ENCODE measurements at places on chromosomes 2 and 18. TPM values are rescaled to one million over a fixed set of nuclear protein-coding genes. Genes with fewer than 3 reads are reported as not detected.

- no peak for DNase-seq
These were observed 5.2 kb downstream of the FHOD3 start for GRCh38 chr18:36302676-36303075.

- no peak for DNase-seq
These were observed 18.5 kb upstream of the POLI start for GRCh38 chr18:54250846-54251261.

The GPAT2 gene
- 20.4 TPM for total RNA-seq

DNA sequence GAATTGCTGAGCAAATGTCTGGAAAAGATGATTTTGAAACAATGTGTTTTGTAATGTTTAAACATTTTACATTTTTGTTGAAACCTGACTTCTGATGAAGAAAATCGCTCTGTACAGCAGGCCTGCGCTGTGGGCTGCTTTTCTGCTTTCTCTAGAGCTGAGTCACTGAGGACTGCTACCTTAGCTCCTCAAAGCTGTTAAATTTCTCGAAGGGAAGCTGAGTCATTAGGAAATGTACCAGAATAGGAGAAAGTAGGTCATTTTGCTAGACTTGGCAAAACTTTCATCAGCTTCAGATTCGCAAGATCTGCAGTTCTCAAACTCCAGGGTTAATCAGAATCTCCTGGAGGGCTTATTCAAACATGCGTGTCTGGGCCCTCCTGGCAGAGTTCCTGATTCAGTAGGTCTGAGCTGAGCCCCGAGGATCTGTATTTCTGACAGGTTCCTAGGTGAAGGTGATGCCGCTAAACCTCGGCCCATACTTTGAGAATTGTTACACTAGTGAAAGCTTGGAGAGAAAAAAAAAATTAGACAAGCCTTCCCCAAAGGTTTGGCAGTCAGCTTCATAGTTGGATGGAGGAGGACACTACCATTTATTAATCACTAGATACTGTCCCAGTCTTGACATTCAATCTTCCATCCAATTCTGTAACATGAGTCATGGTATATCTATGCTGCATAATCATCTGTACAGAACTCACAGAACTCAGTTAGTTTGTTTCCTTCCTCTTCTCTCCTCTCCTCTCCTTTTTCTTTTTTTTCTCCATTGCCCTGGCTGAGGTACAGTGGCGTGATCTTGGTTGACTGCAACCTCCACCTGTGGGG is 297.6 kb downstream of the PARD3B start:
- peak; percentile 58 for DNase-seq

GRCh38 chr2:227335713-227336112 is 10.7 kb downstream of the MFF start:
- no peak for DNase-seq

The RNMT gene
- total RNA-seq = 65.9 TPM

The RAD51AP2 gene
- total RNA-seq = not detected

DNA sequence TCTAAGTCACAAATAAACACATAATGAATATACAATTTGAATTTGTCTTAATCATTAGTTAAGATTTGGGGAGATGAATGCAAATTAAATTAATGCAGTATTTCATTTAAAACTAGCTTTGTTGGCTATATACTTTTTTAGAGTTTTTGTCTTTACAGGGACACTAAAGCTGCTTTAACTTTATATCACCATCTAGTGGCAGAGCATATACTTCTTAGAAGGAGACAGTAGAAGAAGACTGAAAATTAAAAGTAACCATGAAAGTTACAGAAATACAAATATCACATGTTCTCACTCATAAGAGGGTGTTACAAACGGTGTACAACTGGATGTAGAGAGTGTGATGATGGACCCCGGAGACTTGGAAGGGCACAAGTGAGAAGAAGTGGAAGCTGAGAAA is 268.3 kb upstream of the NETO1 start:
- no peak for DNase-seq

The ALKAL2 gene
- total RNA-seq = 0.28 TPM

GRCh38 chr2:184402381-184402780 is 195.9 kb upstream of the ZNF804A start:
- DNase-seq = no peak

DNA sequence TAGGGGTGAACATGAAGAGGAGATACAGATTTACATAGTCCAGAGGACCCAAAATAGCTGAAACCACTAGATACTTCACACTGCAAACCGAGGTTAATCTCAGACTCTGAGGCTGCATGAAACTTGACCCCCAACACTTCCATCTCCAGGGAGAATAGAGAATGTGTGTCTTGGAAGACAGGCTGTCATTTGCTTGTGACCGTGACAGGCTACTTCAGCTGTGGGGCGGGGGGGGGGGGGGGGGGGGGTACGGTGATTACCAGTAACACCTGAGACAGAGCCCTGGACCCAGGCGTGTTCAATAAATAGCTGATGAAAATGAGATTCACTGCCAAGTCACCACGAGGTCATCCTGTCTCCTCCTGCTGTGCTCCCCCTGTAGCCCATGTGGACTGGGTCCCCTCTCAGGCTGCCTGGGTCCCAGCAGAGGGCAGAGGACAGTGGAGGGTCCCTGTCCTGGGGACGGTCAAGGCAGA is 5.7 kb upstream of the KLHL29 start:
- no peak for DNase-seq

DNA sequence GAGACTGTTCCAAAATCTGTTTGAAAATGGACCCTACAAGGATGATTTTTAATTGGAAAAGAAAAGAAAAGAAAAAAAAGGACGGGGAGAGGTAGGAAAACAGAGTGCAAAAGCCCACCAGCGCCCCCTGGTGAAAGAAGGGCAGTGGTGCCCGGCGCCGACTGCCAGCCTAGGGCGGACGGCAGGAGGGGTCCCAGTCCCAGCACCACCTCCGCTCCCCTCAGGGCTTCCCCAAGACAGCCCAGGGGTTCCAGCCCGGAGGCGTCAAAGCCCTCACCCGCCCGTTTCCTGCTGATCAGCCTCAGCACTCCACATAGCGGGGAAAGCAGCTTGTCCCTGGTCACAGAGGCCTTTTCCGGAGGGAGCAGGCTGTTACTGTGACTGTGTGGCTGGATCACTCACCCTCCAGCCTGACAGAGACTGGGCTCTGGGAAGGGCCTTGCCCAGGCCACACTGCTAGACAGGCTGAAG is 213.9 kb downstream of the TFCP2L1 start:
- peak; percentile 84 for DNase-seq

The PRSS56 gene
- not detected for total RNA-seq

DNA sequence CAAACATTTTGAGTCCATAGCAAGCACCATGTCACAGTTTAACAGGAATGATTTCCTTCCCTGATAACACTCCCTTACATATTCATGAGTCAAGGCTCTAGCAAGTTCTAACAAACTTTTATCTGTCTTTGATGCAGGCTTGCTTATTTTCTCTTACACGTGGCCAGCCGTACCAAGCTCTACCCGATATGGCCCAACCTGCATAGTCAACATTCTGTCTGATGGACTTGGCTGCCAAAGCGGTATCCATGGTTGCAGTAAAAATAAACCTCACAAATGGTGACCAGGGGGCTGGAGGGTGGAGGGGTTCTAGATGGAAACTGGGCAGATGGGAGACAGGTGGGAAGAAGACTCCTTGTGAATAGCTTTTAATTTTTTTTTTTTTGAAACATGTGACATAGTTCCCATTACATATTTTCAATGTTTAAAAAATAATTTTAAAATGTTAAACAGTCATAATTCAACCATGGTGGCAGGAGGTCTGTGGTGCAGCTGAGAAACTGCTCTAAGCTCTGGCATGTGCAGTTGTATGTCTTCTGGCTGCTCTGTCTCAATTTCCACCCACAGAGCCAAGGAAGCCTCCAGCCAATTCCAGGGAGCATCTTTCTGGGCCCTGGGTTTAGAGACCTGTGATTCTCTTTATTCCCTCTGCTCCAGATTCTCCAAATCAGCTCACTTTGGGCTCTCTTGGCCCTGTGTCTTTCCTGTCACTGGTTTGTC is 20.7 kb upstream of the CXCR1 start:
- no peak for DNase-seq

The GALNT5 gene
- not detected for total RNA-seq

DNA sequence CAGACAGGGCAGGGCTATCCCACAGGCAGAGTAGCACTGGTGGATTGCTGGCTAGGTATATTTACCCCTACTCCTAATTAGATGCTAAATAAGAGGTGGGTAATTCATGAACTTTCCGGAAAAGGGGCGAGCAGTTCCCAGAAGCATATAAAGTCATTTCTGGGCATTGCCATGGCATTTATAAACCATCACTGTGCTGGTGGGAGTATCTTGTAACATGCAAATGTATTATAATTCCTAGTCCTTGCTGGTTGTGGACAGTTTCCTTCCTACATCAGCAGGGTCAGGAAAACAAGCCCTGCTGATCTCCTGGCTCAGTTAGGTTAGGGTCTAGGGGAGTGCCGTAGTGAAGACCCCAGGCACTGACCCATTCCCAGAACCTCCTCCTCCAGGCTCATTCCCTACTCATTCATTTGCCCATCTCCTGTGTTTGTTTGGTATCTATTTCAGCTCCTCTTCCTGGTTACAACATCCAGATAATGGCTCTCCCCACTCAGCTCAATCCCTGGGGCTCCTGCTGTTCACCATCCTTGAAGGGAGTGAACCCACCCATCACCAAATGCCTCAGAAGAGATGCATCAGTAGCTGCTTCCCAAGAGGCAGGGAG is 282.7 kb downstream of the SRBD1 start:
- no peak for DNase-seq

The CCDC68 gene
- total RNA-seq = not detected

The KCTD18 gene
- 14.2 TPM for total RNA-seq

- no peak for DNase-seq
These were observed 8.9 kb upstream of the CHRNA1 start for GRCh38 chr2:174773215-174773614.

The KCNG3 gene
- total RNA-seq = 0.26 TPM

DNA sequence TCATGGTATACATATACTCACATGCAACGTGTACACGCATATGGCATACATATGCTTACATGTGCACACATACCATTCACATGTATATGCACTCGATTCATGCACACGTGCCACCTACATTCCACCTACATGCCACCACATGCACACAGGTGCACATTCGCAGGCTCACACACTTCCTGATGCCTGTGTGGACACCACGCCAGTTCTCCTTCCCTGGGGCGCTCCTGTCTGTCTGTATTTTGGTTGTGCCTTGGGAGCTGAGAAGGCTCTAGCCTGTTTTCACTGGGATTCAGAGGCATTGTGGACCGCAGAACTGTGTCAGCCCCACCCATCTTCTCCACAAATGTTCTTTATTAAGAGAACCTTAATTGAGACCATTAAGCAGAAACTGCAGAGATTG is 96.6 kb upstream of the CTDP1 start:
- DNase-seq = no peak

DNA sequence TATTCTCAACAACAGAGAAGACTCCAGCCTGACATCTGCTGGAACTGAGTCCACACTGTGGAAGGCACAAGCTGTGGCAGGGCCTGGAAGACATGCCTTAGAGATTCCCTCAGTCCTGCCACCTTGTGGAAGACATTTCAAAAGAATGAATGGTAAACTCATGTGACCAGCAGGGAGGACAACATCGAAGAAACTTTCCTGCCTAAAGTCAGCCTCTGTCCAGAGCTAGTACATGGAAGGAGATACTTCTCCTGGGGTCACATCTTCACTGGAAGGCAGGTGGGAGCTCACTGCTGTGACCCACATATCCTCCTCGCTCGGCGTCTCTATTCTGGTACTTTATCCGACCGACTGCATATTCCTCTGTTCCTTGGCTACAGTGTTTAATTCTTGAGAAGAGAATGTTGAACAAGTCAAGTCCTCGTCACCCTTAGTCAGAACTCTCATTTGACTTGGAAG is 59.5 kb downstream of the PUM2 start:
- DNase-seq = peak; percentile 69

The PDCD1 gene
- 83.3 TPM for total RNA-seq

DNA sequence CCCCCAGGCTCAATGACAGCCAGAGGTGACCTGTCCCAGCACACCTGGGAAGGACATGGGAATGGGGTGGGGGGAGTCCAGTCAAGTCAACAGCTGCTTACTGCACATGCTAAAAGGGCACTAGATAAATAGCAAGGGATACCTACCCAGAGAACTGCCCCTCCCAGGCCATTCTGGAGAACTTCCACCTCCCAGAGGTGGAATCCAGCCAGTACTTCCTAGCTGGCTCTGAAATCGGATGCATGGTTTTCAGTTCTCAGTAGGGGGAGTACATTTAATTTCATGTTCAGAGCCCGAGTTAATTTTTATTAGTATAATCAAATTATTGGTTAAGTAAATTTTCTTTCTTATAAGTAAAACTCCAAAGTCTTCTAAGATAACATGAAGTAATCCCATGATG is 28.9 kb upstream of the ITGA6 start:
- no peak for DNase-seq

The TXNDC2 gene
- not detected for total RNA-seq

DNA sequence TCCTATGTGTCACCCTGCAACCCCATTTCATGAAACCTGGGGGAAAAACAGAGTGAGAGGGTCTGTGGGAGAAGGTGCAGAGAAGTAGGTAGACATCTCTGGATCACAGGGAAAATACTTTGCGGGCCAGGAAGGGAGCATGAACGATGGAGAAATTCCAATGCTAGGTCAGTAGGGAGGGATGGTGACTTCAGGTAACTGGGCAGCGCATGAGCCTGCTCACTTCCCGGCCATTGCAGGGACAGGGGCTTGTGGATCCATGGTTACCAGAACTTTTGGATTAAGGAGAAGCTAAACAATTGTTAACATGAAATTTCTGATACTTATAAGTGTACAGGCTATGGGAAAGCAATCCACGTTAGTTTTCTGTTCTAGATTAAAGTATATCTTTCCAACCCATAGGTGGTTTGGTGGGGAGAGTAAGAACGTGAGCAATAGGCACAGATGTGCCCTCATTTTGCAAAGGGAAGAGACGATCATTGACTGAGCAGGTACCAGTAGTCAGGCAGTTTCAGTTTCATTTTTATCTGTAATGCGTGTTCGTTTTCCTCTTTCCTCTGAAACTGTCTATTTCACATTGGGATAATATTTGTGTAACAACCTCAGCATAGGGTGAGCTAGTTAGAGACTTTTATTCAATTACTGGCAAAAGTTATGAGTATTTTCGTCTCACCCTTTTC is 65.0 kb downstream of the NYAP2 start:
- peak; percentile 67 for DNase-seq

- DNase-seq = peak; percentile 29
These were observed 487.5 kb downstream of the DLGAP1 start for GRCh38 chr18:3967359-3968180.

The ZDBF2 gene
- total RNA-seq = 9.9 TPM

GRCh38 chr2:48651158-48651790 is 33.6 kb downstream of the GTF2A1L start:
- no peak for DNase-seq
